ENCODE measurements at places on chromosomes 6 and 20. TPM values are rescaled to one million over a fixed set of nuclear protein-coding genes. Genes with fewer than 3 reads are reported as not detected.

GRCh38 chr6:82568290-82568993 lies 204.8 kb downstream of the TPBG start:
- H3K27me3 ChIP-seq, result no peaks in the 10 kb centered on the region
- H3K4me1 ChIP-seq, result no peaks in the 10 kb centered on the region
- no peak for DNase-seq
- no peak overlapping the region for H3K4me3 ChIP-seq
- H3K27ac ChIP-seq, result no peak overlapping the region

DNA sequence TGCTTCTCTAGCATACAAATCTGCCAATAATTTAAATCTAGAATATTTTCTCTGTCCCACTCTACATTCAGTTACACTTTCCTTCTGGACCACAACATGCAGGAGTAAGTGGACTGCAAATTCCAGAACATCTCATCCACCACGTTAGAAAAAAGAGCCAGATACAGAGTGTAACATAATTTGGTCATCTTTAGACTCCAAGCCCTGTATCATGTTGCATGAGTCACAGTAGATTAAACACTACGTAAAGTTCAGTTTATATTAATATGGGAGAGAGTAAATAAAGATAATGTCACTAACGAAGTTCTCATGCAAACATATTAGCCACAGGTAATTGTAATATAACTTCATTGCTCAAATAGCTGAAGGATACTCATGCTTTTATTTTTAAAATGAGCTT lies 327.0 kb downstream of the C6orf118 start:
- H3K27me3 ChIP-seq, result no peaks in the 10 kb centered on the region
- no peaks in the 10 kb centered on the region for H3K36me3 ChIP-seq
- DNase-seq, result no peak
- H3K27ac ChIP-seq, result no peak overlapping the region
- no peak overlapping the region for H3K4me3 ChIP-seq

The HAO1 gene
- not detected for total RNA-seq

GRCh38 chr20:14580418-14581074 lies 243.1 kb upstream of the FLRT3 start:
- no peak for DNase-seq
- no peak overlapping the region for H3K4me3 ChIP-seq
- H3K36me3 ChIP-seq, result no peaks in the 10 kb centered on the region
- no peaks in the 10 kb centered on the region for H3K4me1 ChIP-seq

DNA sequence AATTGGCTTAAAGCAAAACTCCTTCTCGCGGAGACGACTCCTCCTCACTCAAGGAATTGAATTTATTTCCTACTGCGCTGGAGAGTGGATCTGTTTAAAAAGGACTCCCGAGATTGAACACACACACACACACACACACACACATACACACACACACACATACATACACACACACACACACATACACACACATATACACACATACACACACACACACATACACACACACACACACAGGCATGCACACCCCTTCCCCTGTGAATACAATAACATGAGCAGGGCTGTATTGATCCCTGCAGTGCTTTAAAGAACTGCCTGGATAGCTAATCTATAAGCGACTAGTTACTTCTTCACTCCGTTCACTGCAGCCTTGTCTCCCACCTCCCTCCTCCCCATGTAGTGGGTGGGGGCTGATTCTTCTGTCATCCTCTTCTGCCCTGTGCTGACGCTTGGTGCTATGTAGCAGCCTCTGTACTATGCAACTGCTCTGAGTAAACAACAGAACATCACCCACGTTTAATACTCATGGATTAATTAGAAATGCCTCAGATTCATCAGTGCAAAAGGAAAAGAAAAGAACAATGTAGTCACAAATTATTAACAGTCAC lies 549.0 kb downstream of the CDH26 start:
- DNase-seq, result no peak
- H3K27ac ChIP-seq, result no peak overlapping the region
- H3K4me3 ChIP-seq, result no peak overlapping the region
- no peaks in the 10 kb centered on the region for H3K4me1 ChIP-seq
- H3K36me3 ChIP-seq, result no peaks in the 10 kb centered on the region

The TLDC2 gene
- 0.42 TPM for total RNA-seq

The LINC00237 gene
- total RNA-seq, result not detected

- H3K4me1 ChIP-seq, result no peaks in the 10 kb centered on the region
- H3K27ac ChIP-seq, result no peak overlapping the region
- no peak overlapping the region for H3K4me3 ChIP-seq
- no peaks in the 10 kb centered on the region for H3K27me3 ChIP-seq
These were observed 76.3 kb downstream of the MRPL14 start for GRCh38 chr6:44050872-44051505.

The SLC13A3 gene
- 0.48 TPM for total RNA-seq

DNA sequence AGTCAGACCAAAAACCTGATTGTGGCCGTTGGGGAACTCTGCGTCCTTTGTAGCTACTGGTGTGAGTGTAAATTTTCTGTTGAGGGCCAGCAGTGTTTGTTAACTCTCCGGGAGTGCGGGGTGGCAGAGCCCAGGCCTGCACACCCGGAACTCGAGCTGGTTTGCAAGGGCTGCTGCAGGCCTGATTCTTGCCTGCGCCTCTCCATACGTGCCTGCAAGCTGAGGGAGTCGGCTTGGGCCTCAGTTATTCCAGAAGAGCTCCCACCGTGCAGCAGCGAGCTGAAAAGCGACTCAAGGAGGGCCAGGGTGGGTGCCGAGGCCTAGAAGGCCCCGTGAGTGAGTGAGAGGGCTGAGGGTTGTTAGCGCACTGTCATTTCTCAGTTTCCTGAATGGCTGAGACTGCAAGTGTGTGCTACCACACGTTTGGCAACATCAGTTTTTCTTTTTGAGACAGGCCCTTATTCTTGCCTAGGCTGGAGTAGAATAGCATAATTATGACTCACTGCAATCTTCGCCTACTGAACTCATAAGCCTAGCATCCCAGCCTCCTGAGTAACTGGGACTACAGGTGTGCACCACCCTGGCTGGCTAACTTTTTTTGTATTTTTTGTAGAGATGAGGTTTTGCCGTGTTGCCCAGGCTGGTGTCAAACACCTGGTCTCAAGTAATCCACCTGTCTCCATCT lies 33.9 kb upstream of the KIF13A start:
- DNase-seq, result no peak
- H3K27ac ChIP-seq, result no peak overlapping the region
- no peaks in the 10 kb centered on the region for H3K4me1 ChIP-seq
- no peak overlapping the region for H3K4me3 ChIP-seq
- H3K36me3 ChIP-seq, result no peaks in the 10 kb centered on the region

- peaks cover 29% of the 10 kb centered on the region for H3K4me1 ChIP-seq
- H3K27ac ChIP-seq, result no peak overlapping the region
- H3K4me3 ChIP-seq, result no peak overlapping the region
- DNase-seq, result no peak
- no peaks in the 10 kb centered on the region for H3K36me3 ChIP-seq
These were observed 5.6 kb downstream of the AGPAT1 start for GRCh38 chr6:32170294-32170693.

DNA sequence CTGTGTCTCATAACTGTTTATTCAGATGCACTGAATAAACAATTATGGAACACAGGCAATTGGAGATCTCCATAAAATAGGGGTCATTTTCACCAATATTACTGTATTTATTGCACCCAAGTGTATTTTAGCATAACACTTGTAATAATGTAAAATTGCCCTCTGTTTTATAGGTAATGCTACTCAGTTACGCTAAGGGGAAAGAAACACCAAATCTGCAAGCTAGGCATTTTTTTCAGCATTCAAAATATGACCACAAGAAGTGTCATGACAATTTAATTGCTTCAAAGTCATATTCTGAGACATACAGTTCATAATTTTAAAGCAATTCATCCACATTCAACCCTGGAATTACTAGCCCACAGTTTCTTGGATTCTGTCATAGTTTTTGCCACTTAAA lies 643.2 kb upstream of the NOX3 start:
- no peak overlapping the region for H3K4me3 ChIP-seq
- H3K36me3 ChIP-seq, result no peaks in the 10 kb centered on the region
- no peak overlapping the region for H3K27ac ChIP-seq
- no peaks in the 10 kb centered on the region for H3K27me3 ChIP-seq
- H3K4me1 ChIP-seq, result no peaks in the 10 kb centered on the region

DNA sequence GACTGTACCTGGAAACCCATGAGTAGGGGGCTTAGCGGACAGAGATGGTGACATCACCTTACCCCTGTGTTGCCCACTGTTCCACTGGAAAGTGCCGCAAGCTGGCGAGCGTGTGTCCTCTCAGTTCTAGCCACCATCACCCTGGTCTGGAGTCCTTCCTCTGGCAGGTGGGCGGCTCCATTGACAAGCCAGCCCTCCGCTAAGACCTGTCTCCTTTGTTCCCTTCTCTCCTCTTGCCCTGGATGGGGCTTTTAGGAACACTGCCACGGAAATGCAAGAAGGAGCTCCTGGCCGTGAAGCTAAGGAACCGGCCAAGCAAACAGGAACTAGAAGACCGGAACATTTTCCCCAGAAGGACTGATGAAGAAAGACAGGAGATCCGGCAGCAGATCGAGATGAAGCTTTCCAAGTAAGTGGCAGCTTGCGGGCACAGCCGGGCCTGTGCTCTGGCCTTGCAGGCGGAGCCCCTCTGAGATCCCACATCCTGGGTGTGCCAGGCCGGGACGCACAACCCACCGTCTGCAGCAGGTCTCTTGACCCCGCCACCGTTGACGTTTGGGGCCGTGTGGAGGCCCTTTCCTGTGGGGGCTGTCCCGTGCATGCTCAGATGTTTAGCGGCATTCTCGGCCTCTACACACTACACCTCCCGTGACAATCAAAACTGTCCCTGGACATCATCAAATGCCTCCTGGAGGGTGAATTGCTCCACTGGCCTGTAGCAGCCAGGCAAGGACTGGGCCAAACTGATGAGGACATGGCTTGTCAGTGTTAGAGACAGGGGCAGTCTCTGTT lies 127.5 kb downstream of the SYCP2 start:
- no peaks in the 10 kb centered on the region for H3K36me3 ChIP-seq
- DNase-seq, result no peak
- H3K27ac ChIP-seq, result no peak overlapping the region
- no peak overlapping the region for H3K4me3 ChIP-seq

The RAD21L1 gene
- total RNA-seq, result 0.58 TPM

DNA sequence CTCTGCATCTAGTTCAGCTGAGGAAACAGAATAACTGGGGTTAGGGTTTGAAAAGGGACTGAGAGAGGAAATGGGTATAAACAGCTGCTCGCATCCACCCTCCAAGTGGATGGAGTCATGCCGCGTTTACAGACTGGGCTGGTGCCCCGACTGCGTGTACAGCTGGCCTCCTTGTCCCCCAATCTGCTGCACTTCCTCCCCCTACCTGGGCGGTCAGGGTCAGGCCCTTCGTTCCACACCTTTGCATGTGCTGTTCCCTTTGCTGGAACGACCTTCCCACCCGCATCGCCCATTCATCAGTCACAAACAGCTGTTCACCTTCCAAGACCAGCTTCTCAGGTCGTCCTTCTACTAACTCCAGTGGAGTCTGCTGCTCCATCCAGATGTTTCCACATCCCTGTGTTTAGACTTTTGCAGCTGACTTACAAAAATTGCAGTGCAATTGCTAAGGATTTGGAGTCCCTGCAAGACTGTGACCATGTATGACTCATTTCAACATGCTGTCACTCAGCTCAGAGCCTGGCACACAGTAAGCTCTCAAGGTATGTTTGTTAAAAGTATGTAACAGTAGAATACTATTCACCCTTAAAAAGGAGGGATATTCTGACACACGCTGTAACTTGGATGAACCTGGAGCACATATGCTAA lies 129.3 kb downstream of the DTNBP1 start:
- no peak for DNase-seq
- H3K27me3 ChIP-seq, result no peaks in the 10 kb centered on the region
- H3K4me1 ChIP-seq, result no peaks in the 10 kb centered on the region

The SLC23A2 gene
- 29.6 TPM for total RNA-seq

The ATP6V1G2 gene
- total RNA-seq, result 1.4 TPM

GRCh38 chr20:54626126-54626525 lies 150.7 kb downstream of the DOK5 start:
- no peaks in the 10 kb centered on the region for H3K4me1 ChIP-seq
- H3K36me3 ChIP-seq, result no peaks in the 10 kb centered on the region
- no peak for DNase-seq

DNA sequence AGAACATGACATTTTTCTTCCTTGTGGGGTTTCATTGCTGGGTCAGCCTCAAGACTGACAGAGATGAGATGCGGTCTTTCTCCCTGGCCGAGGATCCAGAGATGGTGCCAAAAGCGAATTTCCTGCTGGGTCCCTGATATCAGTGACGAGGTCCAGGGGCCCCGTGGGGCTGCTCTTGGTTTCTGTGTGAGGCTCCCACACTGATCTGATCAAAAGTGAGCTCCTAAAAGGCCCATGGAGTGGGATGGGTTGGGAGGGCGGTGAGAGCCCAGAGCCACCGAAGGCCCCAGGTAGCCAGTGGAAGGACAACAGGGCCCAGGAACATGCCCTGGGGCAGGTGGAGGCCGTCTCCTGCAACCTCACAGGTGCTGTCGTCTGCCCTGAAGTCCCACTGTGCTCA lies 208.4 kb upstream of the CDH4 start:
- no peak overlapping the region for H3K27ac ChIP-seq
- H3K27me3 ChIP-seq, result no peaks in the 10 kb centered on the region
- no peaks in the 10 kb centered on the region for H3K4me1 ChIP-seq
- no peak for DNase-seq

DNA sequence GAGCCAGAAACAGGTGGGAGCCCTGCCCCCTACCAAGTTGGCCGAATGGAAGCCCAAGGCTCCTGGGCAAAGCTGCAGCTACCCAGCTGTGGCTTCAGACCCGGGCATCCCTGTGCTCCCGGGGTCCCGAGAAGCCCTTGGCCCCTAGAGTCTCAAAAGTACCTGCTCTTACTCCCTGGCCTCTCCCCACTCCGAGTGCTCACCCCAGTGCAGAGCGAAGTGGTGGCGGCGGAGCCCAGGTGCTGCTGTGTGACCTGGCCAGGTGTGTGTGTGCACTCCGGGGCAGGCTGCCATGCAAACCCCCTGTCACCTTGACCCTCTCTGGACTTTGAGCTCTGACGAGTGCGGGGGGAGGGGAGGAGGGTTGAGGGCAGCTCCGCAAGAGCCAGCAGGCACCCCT lies 493.8 kb upstream of the MANEA start:
- no peaks in the 10 kb centered on the region for H3K4me1 ChIP-seq
- H3K27me3 ChIP-seq, result no peaks in the 10 kb centered on the region
- H3K27ac ChIP-seq, result no peak overlapping the region

The TINAG gene
- not detected for total RNA-seq

- H3K27ac ChIP-seq, result no peak overlapping the region
- no peak overlapping the region for H3K4me3 ChIP-seq
- no peaks in the 10 kb centered on the region for H3K36me3 ChIP-seq
- no peaks in the 10 kb centered on the region for H3K27me3 ChIP-seq
These were observed 86.6 kb downstream of the ISM1 start for GRCh38 chr20:13307562-13308163.

GRCh38 chr20:17210983-17211382 lies 15.9 kb upstream of the PCSK2 start:
- no peaks in the 10 kb centered on the region for H3K27me3 ChIP-seq
- no peak for DNase-seq
- no peak overlapping the region for H3K4me3 ChIP-seq
- H3K4me1 ChIP-seq, result no peaks in the 10 kb centered on the region
- no peak overlapping the region for H3K27ac ChIP-seq

DNA sequence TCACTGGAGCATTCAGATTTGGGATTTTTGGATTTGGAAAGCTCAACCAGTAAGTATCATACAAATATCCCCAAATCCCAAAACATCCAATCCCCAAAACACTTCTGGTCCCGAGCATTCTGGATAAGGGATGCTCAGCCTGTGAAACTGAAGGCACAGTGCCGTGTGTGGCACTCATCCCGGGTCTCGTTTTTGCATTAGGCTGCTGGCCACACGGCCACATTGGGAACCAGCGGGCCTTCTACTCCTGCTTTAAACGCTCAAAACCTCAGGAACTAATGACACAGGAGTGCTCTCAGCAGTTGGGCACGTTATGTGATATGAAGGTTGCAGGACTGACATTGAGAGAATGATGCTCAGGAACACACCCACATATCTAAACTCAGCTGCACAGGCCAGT lies 35.6 kb downstream of the PSMG4 start:
- H3K4me3 ChIP-seq, result no peak overlapping the region
- H3K27ac ChIP-seq, result no peak overlapping the region
- no peak for DNase-seq
- H3K36me3 ChIP-seq, result no peaks in the 10 kb centered on the region

Data from naive thymus-derived CD4-positive, alpha-beta T cell (primary cell).